ENCODE measurements at places on chromosomes 12 and 14. TPM values are rescaled to one million over a fixed set of nuclear protein-coding genes. Genes with fewer than 3 reads are reported as not detected.

DNA sequence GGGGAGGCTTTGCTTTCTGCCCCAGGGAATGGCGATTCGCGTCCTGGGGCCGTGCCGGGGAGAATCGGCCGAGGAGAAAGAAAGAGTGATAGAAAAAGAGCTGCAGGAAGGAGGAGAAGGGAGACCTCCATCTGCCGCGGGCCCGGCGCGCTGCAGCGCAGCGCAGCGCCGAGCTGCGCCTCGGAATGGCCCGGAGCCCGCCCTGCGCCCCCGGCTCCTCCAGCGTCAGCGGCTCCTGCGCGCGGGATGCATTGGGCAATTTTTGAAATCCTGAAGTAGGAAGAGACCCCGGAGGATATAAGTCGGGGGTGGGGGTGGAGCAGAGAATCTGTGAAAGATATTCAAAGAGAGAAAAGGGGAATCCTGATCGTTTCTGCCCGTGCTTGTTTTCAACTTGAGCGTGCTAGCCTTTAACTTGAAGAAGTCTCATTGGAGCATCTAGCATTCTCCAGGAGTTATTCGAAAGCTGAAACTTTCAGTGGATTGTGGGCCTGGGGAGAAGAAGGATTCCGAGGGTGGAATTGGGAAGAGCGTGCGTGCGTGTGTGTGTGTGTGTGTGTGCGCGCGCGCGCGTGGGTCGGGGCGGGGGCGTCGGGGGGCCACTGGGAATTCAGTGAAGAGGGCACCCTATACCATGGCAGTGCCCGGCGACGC lies 441 bp downstream of the PDE3A start:
- no peak for DNase-seq

- peak; percentile 44 for DNase-seq
Observed at GRCh38 chr14:75294649-75295033, 16.0 kb downstream of the FOS start.

GRCh38 chr14:95119336-95119735 lies 38.0 kb downstream of the DICER1 start:
- DNase-seq, result no peak

DNA sequence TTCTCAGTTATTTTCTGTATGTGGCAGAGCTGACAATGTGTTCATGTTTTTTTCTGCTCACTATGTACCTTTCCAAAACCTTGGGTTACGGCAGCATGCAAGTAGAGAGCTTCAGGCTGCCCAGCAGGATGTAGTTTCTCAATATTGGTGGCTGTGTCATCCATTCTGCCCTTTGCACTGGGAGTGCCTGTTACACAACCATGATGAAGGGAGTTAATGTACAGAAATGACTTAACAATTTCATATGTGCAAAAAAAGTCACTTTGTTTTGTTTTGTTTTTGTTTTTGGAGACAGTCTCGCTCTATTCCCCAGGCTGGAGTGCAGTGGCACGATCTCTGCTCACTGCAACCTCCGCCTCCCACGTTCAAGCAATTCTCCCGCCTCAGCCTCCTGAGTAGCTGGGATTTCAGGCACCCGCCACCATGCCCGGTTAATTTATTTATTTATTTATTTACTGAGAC lies 6.1 kb upstream of the CNIH1 start:
- DNase-seq, result no peak

DNA sequence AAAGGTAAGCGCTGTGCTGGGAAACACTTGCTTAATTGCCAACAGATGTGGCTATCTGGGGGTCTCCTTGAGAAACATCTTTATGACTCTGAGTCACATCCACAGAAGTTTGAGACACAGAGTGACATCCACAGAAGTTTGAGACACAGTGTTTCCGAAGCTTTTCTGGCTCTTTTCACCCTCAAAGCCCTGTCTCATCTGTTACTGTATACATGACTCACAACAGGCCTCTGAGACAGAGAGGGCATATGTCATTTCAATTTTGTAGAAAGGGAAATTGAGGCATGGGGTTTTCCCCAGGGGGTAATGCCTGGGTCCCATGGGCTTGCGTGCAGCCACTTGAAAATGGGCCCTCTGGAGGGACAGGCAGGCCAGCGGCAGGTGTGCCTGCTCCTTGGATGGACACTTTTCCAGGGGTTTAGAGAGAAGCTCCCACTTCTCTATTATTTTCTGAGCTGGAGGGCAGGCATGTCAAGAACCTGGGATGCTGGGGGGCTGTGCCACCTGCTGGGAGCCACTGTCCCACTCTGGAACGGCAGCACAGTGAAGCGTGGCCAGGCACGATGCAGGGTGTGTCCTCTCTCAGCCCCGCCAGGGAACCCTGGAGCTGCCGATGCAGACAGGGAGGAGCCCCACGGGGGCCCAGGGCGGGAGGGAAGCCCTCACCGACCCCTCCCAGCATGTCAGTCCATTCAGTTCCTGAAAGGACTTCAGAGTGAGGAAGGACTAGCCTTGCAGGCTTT lies 111.3 kb upstream of the FKBP4 start:
- no peak for DNase-seq

- no peak for DNase-seq
Observed at GRCh38 chr14:91257328-91258010, 13.0 kb upstream of the GPR68 start.

GRCh38 chr12:128829861-128830504 lies 6.2 kb upstream of the SLC15A4 start:
- peak; percentile 95 for DNase-seq

- no peak for DNase-seq
Observed at GRCh38 chr12:84727961-84728360, 184.6 kb downstream of the SLC6A15 start.

- no peak for DNase-seq
Observed at GRCh38 chr14:104048758-104049507, 36.6 kb upstream of the ASPG start.

DNA sequence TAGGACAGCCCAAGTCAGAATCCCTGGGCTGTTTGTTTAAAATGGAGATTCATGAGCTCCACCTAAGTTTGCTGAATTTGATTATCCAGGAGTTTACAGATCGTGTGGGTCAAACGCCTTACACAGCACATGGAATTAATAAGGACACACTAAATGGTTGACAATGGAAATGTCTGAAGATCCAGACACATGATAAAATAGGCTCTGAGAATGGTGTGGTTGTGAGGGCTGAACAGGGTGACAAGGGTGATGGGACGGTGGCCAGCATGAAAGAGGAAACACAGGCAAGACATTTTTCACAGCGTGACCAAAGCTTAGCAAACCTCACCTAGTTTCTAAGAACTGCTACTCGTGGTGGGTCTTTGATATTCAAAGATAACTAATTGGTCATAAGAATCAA lies 12.5 kb downstream of the VWF start:
- no peak for DNase-seq

GRCh38 chr14:98412431-98412830 lies 859.6 kb downstream of the BCL11B start:
- no peak for DNase-seq

- DNase-seq, result no peak
Observed at GRCh38 chr12:6934110-6934509, 6.4 kb downstream of the ATN1 start.

- peak; percentile 13 for DNase-seq
Observed at GRCh38 chr12:27751386-27752047, 28.5 kb upstream of the KLHL42 start.

DNA sequence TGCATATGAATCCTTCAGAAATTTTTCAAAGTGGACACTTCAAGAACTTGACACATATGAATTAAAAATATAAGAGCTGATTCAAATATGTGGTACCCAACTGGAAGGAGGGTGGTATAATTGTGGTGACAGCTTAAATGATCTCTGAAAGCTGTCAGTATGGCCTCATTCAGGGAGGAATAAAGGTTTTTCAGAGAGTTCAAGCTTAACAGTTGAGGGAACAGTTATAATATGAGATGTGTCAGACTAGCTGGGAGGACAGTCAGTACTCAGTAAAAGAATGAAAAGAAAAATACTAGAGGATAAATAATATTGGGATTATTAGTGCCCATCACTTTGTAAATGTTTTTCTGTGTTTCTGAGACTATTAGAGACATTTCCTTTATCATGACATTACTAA lies 277.5 kb downstream of the RASSF9 start:
- DNase-seq, result no peak

- no peak for DNase-seq
Observed at GRCh38 chr14:54681811-54682261, 114.9 kb downstream of the SAMD4A start.

GRCh38 chr14:37584211-37585100 lies 10.6 kb downstream of the FOXA1 start:
- no peak for DNase-seq

GRCh38 chr12:53235742-53236442 lies 3.9 kb upstream of the RARG start:
- DNase-seq, result no peak

DNA sequence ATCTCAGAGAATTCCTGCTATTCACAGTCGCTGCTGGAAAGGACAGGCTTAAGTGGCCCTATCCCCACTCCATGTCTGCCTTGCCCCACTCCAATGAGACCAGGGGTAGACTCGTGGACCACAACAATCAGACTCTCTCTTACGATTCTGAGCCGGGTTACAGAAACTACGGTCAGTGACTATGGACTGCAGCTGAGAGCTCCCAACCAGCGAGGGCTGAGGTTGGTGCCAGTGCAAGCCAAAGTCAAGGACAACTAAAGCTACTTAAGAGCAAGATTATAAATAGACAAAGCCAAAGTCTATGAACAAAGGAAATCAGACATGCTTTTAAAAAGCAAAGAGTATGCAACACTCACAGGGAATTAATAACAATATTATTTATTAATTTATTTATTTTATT lies 18.3 kb upstream of the AMIGO2 start:
- no peak for DNase-seq

DNA sequence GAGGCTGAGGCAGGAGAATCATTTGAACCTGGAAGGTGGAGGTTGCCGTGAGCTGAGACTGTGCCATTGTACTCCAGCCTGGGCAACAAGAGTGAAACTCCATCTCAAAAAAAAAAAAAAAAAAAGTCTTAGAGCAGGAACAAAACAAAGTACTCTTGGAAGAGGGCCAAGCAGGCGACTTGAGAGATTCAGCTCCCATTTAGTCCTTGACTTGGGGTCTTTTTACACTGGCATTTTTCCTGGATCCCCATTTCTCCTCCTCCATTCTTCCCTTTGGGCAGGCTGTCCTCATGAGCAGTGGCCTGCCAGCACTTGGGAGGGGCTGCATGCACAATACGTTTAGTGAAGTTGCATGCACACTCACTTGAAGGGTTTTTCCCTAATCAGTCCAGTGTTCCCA lies 72.9 kb downstream of the C14orf132 start:
- no peak for DNase-seq

DNA sequence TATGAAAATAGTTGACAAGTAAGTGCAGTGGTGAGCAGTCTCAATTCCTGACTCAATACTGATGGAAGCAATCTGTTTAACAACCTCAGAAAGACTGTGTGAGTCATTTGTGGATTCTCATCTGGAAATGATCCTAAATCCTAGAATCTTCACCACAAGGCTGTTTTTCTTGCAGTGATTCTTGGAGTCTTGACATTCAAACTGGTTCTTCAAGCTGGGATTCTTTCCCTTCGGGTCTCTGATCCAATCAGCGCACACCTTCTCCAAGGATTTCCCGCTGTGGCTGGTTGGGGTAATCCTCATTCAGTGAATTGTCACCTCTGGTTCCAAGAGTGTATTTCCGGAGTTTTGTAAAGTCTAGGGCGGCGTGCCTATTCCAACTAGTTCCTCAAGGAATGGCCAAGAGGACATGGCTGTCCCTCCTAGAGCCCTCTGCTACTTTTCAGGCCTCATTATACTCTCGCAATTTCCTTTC lies 37.7 kb upstream of the FOXJ2 start:
- no peak for DNase-seq

DNA sequence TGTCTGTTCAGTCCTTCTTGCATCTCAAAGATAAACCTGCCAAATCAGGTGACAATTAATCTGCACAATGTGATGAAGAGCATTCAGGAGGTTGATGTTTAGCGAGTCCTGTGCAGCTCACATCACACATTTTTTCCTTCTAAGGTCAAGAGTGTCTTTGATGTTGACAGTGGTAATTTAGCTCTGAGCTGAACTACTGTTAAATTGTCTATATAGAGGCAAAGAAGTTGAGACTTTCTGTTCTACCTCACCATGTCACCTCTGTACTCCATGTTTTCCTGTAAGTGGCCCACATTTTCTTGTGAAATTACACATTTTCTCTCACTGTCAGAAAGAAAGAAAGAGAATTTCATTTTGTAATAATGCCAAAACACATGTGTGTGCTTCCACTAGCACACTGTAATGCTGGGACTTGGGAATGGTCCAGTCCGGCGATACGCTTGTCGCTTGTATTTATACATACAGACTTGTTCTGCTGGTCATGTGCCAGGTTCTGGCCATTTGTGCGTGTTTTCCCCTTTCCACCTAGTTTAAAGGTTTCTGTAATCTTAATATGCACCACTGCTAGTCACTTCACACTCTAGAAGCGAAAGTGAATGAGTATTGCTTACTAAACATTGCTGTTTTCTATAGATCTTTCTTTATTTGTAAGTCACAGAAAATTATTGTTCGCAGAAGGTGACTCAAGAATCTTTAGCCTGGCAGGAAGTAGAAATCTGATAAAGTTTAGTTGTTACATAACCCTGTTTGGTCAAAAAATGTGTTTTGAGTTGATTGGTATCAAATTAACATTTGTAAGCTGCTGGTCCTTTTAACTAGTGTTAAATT lies 328.9 kb downstream of the TMTC2 start:
- no peak for DNase-seq

GRCh38 chr14:64918216-64918615 lies 4.0 kb downstream of the CHURC1 start:
- no peak for DNase-seq

- no peak for DNase-seq
Observed at GRCh38 chr12:39459027-39459434, 16.1 kb upstream of the KIF21A start.

- DNase-seq, result no peak
Observed at GRCh38 chr12:93954166-93955112, 193.9 kb upstream of the PLXNC1 start.

DNA sequence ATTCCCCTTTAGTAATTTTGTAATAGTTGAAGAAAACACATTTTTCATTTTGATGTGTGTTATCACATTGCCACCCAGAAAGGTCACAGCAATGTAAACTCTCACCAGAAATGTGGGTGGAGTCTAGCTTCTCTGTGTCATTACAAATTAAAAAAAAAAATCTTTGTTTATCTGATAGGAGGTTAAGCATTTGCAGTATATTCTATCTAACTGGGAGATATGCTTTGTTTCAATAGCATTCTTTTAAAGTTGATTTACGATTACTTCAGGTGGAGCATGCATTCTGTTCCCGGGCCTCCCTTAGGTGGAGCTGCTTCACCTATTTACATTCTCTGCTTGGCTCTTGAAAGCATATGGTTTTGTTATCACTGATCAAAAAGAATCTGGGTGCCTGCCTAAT lies 7.8 kb downstream of the ADIPOR2 start:
- no peak for DNase-seq

Gene SYCP3
- 0.36 TPM for total RNA-seq

Gene TMPRSS12
- not detected for total RNA-seq

Gene DPPA3
- total RNA-seq, result not detected

Gene TSPAN31
- total RNA-seq, result 6.3 TPM

Gene HVCN1
- 4.5 TPM for total RNA-seq

Gene GSG1
- not detected for total RNA-seq

Gene DNAJC22
- 1.1 TPM for total RNA-seq

Gene PCED1B
- total RNA-seq, result 19.3 TPM

Gene MARK3
- total RNA-seq, result 89.0 TPM

Gene CEBPE
- 2.2 TPM for total RNA-seq

Gene TSHR
- total RNA-seq, result 4.9 TPM

Gene TMEM119
- not detected for total RNA-seq

Gene SLC6A12
- not detected for total RNA-seq

Data from OCI-LY7 (cell line).